Stomach (tissue), 19 donors: ENCODE measurements at places on chromosomes 16 and 17. TPM values are rescaled to one million over a fixed set of nuclear protein-coding genes. Genes with fewer than 3 reads are reported as not detected.

DNA sequence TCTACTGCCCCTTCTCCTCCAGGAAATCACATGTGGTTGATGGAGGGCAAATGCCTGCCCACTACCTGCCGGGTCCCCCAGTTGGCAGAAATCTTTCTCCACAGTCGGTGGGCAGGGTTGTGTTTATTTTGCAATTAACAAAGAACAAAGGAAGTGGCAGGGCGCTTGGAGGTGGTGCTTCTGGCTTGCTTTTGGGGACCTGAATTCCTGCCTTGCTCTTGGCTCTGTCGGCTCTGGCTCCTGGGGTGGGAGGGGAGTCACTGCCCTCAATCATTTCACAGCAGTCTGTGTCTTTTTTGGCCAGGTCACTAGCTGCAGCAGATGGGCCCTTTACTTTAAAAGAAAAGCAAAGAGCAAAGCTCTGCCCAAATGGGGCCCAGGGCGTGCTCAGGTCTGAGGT, 69.2 kb downstream of the C16orf78 start:
- peaks cover 20% of the 10 kb centered on the region for H3K27me3 ChIP-seq
- no peak overlapping the region for H3K4me3 ChIP-seq
- H3K27ac ChIP-seq: no peak overlapping the region
- H3K4me1 ChIP-seq: peaks cover 4% of the 10 kb centered on the region

The KRT39 gene
- total RNA-seq: not detected

The FBXW10 gene
- total RNA-seq: not detected

DNA sequence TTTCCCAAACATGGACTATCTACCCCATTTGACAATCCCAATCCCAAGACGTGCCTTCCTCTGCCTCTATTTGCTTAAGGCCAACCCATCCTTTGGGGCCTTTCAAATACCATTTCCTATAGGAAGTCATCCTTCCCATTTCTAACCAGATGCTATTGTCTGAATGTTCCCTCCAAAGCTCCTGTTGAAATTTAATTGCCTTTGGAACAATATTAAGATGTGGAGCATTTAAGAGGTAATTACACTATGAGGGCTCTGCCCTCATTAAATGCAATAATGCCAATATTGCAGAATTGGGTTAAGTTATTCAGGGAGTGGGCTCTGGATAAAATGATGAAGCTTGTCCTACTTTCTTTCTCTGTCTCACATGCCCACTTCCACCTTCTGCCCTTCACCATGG, 125.4 kb downstream of the ASIC2 start:
- no peaks in the 10 kb centered on the region for H3K36me3 ChIP-seq
- no peak overlapping the region for H3K27ac ChIP-seq
- no peaks in the 10 kb centered on the region for H3K27me3 ChIP-seq
- H3K4me1 ChIP-seq: no peaks in the 10 kb centered on the region
- DNase-seq: no peak
